Activated CD8-positive, alpha-beta memory T cell treated with anti-CD3 and anti-CD28 coated beads, Interleukin-2, amount 10 ng/mL, durations not matched to agents 7 days and 5 days (primary cell): ENCODE measurements at places on chromosomes 6 and 20. TPM values are rescaled to one million over a fixed set of nuclear protein-coding genes. Genes with fewer than 3 reads are reported as not detected.

The LZTS3 gene
- 0.41 TPM for total RNA-seq

The FOXC1 gene
- total RNA-seq = 0.26 TPM

The PROKR2 gene
- total RNA-seq = not detected

The SLC22A1 gene
- 0.82 TPM for total RNA-seq

The MEI4 gene
- total RNA-seq = not detected

The SERAC1 gene
- 5.1 TPM for total RNA-seq

The CYP39A1 gene
- not detected for total RNA-seq

The MYLK2 gene
- total RNA-seq = 0.42 TPM

The ZSWIM3 gene
- total RNA-seq = 4.5 TPM

The ESR1 gene
- not detected for total RNA-seq

The EYS gene
- not detected for total RNA-seq

The VSX1 gene
- total RNA-seq = not detected

The TMEM244 gene
- total RNA-seq = 0.73 TPM

The NCOA3 gene
- total RNA-seq = 74.9 TPM

The TBXT gene
- total RNA-seq = not detected

The DSP gene
- total RNA-seq = 0.12 TPM

The SLC22A16 gene
- not detected for total RNA-seq

The ZNF184 gene
- 12.9 TPM for total RNA-seq

The RAB32 gene
- total RNA-seq = 0.32 TPM

The RRAGD gene
- 1.3 TPM for total RNA-seq

The NRSN1 gene
- not detected for total RNA-seq

The LRFN2 gene
- not detected for total RNA-seq

The PRPH2 gene
- 0.07 TPM for total RNA-seq

The HRH3 gene
- total RNA-seq = not detected

The C6orf58 gene
- not detected for total RNA-seq

The TRIM40 gene
- not detected for total RNA-seq

The PNLDC1 gene
- total RNA-seq = 1.4 TPM

The SLC24A3 gene
- total RNA-seq = not detected

The LY6G6F gene
- total RNA-seq = not detected
